ENCODE measurements at places on chromosomes 1 and 21.

DNA sequence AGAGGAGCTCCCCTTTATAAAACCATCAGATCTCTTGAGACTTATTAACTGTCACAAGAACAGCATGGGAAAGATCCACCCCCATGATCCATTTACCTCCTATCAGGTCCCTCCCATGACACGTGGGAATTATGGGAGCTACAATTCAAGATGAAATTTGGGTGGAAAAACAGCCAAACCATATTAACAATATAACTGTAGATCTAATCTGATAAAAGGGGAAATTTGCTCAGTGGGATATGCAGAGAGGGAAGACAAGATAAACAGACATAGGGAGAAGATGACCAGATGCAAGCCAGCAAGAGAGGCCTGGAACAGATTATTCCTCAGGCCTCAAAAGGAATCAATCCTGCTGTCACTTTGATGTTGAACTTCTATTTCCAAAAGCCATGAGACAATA lies 841.5 kb downstream of the LRRIQ3 start:
- DNase-seq = no peak

- DNase-seq = no peak
Observed at GRCh38 chr1:163372576-163372975, 50.8 kb downstream of the NUF2 start.

DNA sequence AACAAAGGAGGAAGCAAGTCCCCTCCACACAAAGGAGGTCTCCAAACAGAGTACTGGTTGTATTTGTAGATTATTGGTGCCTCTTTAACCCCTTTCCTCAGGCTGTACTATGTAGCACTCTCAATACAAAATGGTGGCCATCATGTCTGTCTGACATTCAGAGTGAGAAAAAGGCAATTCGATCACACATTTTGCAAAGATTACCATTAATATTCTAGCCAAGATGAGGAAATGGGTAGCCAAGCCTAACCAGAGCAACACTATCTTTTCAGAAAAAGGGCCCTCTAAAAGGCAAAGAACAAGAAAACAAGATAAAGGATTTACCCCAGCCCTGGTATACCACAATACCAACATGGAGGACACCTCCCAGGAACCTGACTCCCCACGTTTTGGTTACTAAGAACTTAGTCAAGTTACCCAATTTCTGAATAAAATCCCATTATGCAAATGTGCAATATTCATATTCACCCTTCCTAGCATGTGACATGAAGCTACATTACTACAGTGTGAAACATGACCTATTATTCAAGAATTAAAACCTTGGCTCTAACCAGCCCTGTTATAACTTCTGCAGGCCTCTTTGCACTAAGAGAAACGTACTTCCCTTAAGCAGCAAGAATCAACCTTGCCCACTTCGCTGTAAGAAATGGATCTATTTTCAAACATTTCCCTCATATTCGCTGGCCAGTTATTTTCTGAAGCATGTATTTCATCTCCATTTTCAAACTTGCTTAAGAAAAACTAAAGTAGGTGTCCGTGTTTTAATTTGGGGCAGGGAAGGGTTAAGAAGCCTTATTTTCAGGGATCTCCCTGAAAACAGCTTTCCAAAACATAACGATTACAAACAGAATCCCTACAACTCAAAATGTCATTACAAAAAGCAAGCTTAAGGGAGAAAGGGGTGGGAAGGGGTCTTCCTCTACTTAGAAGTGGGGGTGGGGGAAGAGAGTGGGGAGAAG lies 2.1 kb downstream of the KDM5B start:
- DNase-seq = no peak

DNA sequence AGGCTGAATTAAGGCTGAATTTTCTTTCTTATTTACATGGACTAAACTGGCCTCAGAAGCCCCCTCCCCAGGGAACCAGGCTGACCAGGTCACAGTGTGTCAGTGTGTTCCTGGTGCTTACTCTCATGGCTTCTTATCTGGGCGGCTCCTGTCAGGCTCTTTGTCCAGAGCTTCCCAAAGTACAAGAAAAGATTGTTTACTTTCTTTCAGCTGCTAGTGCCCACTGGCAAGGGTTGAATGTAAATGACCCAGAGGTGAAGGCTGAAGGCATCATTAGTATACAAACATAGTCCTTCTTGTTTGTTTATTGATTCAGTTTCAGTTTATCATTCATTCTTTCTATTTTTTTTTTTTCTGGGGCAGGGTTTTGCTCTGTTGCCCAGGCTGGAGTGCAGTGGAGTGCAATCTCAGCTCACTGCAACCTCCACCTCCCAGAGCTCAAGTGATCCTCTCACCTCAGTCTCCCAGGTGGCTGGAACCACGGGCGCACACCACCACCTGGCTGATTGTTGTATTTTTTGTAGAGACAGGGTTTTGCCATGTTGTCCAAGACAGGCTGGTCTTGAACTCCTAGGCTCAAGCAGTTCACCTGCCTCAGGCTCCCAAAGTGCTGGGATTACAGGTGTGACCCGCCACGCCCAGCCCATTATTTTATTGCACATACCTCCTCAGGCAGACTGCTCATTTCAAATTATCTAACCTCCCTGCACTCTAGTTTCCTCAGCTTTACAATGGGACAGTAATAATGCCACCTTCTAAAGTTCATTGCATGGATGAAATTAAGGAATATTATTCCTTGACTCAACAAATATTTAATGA lies 9.8 kb upstream of the KDM4A start:
- no peak for DNase-seq
